Keratinocyte (primary cell): ENCODE measurements at places on chromosomes 2 and 18.

DNA sequence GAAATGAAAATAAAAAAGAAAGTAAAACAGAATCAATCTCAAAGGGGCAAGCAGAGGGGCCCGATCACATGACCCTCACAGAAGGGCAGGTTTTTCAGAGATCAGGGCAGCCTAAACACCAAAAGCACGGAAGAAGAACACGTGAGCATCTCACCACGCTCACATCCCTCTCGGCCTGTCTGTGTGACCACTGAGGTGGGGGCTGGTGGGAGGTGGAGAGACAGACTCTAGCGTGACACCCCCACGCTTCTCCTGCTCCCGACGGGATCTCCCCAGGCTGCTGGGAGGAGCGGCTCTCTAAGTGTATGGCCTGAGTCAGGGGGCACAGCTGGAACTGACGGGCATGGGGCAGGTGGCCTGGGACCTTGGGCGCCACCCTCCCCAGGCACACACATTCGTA, 23.5 kb upstream of the MTERF4 start:
- no peak for DNase-seq

GRCh38 chr18:36811430-36811829, 17.4 kb downstream of the TPGS2 start:
- DNase-seq, result no peak

DNA sequence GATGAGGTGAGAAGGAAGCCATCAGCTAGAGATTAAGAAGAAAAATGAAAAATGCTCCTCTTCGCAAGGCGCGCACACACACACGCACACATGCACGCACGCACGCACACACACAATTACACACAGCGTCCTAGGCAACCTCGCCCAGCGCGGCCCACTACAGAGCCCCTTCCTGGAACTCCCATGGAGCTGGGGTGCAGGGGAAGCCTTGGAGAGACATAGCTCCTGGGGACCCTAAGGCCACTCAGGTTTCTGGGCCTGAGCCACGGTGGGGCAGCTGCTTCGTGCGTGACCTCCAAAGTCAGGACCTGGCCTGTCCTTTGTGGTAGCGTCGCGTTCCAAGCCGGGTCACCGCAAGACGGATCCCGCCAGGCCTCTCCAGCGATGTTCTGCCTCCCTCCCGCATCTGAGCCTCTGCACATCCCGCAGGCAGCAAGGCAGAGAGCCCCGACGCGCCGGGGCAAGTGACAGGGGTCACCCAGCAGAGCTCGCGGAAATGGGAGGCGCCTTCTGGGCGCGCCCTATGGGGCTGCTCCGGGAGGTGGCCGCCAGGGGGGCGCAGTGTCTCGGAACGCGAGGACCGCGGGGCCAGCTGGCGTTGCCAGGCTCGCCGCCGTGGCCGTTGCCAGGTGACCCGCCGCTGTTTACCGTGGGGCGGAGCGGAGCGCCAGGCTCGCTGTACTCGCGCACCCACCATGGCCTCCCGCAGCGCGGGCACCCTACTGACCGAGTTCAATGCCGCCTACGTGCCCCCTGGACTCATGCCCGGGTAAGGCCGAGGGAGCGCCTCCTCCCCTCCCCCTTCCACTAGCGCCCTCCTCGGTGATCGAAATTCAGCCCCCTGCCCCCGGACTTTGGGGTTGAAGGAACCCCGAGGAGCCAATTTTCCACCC, 79.0 kb downstream of the CIB4 start:
- DNase-seq, result no peak

GRCh38 chr2:223854741-223855140, 17.4 kb upstream of the AP1S3 start:
- DNase-seq, result no peak

GRCh38 chr2:224579411-224579810, 5.8 kb downstream of the CUL3 start:
- no peak for DNase-seq

DNA sequence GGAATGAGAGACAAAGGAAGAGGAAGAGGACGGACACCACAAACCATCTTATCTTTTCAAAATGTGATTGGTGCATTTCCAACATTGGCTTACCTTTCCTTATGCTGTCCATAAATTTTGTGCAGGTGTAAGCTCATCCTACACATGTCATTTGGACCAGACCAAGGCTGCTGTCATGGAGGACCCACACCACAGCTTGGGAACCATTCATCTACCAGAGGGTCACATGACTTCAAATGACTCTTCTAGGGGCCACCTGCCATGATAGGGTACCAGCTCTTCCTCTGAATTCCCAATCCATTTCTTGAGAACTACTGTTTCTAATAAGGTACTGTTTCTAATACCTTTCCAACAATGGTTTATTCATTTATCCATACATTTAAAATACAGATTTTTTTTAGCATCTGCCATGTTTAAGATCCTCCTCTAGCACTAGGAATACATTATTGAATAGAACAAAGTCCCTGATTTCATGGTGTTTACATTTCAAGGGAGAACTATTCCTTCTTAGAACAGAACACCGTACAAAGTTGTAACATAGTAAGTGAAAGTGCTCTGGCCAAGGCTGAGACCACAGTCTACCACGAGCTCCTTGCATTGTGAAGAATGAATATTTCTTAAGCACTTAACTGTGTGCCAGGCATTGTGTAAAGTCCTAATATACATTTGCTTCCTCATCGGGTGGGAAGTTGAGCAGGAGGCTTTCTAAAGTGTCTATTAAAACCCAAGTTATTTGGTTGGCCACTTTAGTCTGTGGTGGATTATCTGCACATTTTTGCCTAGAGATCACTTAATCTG, 246.1 kb upstream of the FN1 start:
- no peak for DNase-seq
